ENCODE measurements at places on chromosomes 16 and 17. TPM values are rescaled to one million over a fixed set of nuclear protein-coding genes. Genes with fewer than 3 reads are reported as not detected.

ZNF469 gene
- total RNA-seq = 0.46 TPM

SDK2 gene
- under 0.01 TPM for total RNA-seq

- no peak for DNase-seq
Measured at GRCh38 chr16:79509211-79509631, 91.3 kb downstream of the MAF start.

GRCh38 chr17:78888941-78889518, 14.0 kb downstream of the CEP295NL start:
- DNase-seq = no peak

SLC47A1 gene
- not detected for total RNA-seq

- DNase-seq = peak; percentile 74
Measured at GRCh38 chr16:554640-555365, 5.4 kb upstream of the PRR35 start.

DNA sequence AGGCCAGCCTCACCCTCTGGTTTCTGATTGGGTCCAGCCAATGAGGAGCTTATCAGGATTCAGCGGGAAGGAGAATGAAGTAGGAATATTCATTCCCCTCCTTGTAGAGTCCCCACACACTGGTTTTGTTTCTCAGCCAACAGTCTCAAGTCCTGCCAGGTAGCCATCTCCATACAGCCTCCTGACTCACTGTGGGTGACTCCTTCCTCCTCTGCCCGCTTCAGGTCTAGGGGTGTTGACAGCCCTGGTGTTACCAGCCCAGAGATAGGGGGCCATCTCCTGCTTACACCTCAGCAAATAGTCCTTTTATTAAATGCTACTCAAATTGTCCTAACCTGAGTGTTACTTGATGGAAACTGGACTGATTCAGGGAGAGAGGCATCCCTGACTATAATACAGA, 4.0 kb upstream of the MFAP4 start:
- DNase-seq = no peak

VTN gene
- total RNA-seq = 0.40 TPM

CLEC3A gene
- not detected for total RNA-seq

GRCh38 chr17:65694601-65695000, 133.2 kb upstream of the AXIN2 start:
- DNase-seq = no peak

DNA sequence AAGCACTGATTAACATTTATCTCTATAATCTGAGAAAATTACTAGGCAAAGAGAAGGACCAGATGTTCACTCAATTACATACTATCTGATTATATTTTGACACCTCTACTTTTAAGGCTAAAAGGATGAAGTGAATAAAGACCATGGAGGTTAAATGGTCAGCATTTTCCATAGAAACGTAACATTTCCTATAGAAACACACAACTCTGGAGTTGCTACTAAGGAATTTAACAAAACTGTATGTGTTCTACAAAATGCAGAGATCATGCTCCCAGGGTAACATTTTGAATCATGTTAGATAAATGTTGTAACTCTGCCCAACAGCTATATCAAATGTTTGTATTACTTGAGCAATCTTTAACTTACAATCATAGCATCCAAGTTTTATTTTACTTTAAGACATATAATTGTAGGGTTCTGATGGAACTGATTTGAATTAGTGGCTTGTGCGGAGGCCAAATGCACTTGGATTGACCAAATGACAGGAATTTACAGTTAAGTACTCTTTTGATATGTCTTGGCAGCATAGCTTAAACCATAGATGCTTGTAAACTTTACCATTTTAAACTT, 97.7 kb downstream of the RPGRIP1L start:
- DNase-seq = no peak

Data from LHCN-M2 (cell line).